ENCODE measurements at places on chromosomes 7 and 10. TPM values are rescaled to one million over a fixed set of nuclear protein-coding genes. Genes with fewer than 3 reads are reported as not detected.

MYL10 gene
- not detected for total RNA-seq

WNT16 gene
- total RNA-seq: 23.9 TPM

INTS15 gene
- 33.9 TPM for total RNA-seq

- H3K27ac ChIP-seq: no peak overlapping the region
- no peak overlapping the region for H3K4me3 ChIP-seq
- DNase-seq: no peak
- H3K4me1 ChIP-seq: no peaks in the 10 kb centered on the region
- H3K27me3 ChIP-seq: peaks cover 2% of the 10 kb centered on the region
These were observed 26.7 kb upstream of the USP6NL start for GRCh38 chr10:11638055-11638698.

All from suprapubic skin (tissue), 4 donors.